Activated T-helper 1 cell treated with Interleukin-2 at 50 U/mL for 16 hours (primary cell): ENCODE measurements at places on chromosomes 11 and 22.

DNA sequence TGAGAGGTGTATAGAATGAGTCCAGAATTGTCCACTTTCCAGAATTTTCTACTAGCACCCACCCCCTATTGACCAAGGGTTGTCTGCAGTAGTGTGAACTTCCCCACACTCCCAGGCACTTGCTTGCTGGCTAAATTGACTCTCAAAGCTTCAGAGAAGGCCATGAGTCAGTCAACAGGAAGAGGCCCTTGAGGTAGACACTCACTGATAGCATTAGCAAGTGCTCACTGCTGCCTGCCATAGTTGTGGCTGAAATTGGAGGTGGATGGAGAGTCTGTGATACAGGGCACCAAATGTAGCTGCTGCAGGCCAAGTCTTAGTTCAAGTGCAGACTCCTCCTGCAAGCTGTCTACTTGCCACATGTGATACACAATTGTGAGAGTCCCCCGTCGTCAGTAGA, 156.8 kb downstream of the SPON1 start:
- DNase-seq = no peak

DNA sequence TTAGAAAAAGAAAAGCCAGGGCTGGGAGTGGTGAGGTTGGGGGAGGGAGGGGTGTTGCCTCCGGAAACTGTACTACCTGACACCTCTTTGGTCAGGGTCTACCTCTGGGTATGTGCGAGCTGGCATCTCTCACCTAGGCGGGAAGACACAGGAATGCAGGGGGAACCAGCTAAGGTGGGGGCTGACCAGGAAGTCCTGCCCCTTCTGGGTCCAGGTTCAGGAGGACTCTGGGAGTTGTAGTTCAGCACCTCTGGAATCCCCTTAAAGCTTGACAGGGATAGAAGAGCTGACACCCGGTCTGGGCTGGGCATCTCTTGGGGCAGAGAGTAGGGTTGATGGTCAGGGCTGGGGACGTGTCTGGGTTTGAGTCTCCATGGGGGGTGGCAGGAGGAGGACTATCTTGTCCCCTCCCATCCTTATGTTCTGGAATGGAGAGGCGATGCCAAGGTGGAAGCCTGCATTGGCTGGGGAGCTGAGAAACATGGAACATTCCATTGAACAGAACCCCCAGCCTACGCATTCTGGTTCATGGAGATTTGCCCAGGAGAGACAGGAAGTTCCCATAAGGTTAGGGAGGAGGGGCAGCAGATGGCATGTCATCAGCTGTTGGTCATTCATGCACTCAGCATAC, 2.1 kb upstream of the KIAA1671 start:
- DNase-seq = no peak

- peak; percentile 20 for DNase-seq
Observed at GRCh38 chr11:86182976-86183584, 61.5 kb upstream of the EED start.

DNA sequence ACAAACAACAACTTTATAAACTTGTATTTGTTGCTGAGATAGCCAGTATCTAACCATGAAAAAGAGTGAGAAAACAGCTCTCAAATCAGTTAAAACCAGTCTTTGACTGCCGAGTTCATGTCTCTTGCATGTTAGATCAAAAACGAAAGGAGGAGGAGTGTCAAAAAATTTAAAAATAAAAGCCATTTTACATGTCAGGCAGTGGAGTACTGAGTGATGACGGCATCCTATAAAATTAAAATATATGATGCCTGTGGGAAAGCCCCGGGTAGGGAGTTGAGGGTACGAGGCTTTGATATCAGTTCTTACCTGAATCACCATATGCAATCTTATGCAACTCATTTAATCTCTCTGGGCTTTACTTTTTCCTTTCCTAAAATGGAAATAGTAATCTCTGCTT, 117.3 kb downstream of the ETS1 start:
- no peak for DNase-seq

DNA sequence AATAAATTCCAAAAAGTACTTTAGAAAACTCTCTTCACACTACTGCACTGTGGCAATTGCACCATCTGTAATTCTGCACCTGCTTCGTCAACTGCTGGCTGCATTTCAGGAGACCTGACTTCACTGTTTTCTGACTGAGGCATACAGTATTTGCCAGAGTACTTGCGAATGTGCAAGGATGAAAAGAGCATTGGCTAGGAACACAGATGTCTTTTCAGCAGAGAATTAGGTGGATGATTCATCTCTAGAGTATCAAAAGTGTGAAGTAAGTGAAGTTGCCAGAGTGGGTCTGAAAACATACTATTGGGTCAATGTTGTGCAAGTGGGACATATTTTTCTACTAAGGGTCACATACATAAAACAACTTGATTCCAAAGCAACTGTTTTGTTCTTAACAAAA, 427.5 kb upstream of the CCDC90B start:
- DNase-seq = no peak

DNA sequence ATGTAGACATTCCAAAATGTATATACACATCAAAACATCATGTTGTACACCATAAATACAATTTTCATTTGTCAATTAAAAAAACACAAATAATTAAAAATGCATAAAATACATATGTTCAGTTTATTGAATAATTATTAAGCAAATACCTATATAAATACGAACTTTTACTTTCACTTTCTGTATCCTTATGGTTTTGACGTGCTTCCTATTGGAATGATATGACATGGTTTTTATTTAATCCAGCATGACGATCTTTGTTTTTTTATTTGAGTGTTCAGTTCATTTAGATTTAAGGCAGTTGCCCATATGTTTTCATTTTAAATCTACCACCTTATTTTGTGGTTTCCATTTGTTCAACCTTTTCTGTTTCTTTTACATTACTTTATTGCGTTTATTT, 198.3 kb upstream of the PLET1 start:
- DNase-seq = no peak

- no peak for DNase-seq
Observed at GRCh38 chr11:125874556-125875124, 12.8 kb upstream of the HYLS1 start.

DNA sequence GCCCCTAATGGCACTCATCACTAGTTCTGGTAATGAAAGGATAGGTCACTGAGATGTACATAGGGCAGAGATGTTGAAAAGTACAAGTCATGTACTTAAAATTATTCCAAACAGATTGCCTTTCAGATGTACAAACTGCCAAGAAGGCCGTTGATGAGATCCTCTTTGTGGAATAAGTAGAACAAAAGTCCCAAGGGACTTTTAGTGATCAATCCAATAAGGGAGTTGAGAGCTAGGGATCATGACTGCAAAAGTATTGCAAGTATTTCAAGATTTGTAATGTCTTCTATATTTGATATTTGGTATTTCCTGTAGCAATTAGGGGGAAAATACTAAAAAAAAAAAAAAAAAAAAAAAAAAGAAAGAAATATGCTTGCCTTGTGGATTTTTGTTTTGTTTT, 82.2 kb downstream of the ATG16L2 start:
- no peak for DNase-seq

GRCh38 chr22:37243402-37244113, 511 bp downstream of the RAC2 start:
- no peak for DNase-seq

- no peak for DNase-seq
Observed at GRCh38 chr11:7484645-7485044, 661 bp upstream of the OLFML1 start.

DNA sequence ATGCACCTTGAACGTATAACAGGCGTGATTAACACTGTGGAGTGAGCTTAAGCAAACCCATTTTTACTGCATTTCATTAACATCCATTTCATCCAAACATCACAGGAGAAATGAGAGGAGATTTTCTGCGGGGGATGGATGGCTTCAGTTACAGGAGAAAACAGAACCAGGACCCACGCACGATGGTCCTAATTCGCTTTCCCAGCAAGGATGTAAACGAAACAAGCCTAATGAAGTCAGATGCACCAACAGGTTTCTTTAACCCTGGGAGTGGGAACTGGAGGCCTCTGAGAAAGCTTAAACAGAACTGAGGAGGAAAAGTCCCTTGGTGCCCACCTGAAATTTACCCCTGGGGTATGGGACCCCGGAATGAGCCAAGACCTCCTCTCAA, 2.7 kb downstream of the CADM1 start:
- no peak for DNase-seq

DNA sequence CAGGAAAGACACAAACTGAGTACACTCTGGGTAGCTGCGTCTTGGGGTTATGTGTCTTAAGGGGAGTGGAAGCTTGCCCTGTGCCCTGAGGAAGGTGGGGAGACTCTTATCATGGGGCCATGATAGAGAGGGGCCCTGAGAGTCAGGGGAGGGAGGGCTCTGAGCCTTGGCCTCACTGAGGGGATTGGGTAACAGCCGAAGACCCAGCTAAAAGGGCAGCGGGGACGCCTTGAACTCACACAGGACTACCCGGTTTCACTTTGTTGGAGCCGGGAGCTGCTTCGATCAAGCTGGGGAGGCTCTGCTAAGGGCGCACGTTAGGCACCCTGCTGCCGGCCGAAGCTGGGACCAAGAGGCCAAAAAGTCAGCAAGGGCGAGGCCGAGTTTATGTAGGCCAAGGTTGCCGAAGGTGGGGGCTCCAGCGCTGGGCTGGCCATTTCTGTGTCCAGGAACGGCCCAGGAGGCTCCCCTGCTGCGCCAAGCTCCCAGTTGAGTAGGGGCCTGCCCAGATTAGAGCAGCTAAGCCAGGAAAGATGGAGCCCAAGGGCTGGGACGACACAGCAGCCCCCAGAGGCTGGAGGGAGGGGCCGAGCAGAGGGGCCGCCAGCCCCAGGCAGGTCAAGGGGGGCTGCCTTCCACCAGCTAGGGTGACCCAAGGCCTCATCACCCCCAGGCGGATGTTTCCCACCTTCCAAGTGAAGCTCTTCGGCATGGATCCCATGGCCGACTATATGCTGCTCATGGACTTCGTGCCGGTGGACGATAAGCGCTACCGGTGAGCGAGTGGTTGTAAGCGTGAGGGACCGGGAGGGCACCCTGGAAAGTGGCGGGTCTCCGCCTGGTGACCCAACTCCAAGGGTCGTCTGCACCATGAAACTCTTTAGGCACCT, 2.2 kb downstream of the TBX1 start:
- no peak for DNase-seq

GRCh38 chr11:68341557-68342458, 29.4 kb downstream of the LRP5 start:
- no peak for DNase-seq

DNA sequence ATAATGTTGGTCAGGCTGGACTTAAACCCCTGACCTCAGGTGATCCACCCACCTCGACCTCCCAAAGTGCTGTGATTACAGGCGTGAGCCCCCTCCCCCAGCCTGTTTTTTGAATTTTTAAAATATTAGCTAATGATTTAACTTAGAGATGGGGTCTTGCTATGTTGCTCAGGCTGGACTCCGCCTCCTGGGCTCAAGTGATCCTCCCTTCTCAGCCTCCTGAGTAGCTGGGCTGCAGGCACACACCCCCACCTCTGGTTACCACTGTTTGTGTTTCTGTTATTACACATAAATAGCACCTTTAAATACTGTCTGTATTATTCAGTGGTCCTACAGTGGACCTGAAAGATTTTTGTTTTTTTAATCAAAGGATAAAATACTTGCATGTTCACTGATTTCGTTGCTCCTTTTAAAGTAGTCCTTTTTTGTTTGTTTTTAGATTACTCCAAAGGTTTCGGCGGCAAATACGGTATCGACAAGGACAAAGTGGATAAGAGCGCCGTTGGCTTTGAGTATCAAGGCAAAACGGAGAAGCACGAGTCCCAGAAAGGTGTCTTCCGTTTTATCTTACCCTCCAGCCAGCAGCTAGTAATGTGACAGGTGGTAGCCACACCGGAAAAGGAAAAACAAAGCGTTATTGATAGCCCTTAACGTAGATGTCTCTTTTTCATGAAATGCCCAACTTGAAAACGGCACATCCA, 21.1 kb downstream of the CTTN start:
- no peak for DNase-seq

- no peak for DNase-seq
Observed at GRCh38 chr11:34002420-34002819, 49.1 kb upstream of the CAPRIN1 start.

DNA sequence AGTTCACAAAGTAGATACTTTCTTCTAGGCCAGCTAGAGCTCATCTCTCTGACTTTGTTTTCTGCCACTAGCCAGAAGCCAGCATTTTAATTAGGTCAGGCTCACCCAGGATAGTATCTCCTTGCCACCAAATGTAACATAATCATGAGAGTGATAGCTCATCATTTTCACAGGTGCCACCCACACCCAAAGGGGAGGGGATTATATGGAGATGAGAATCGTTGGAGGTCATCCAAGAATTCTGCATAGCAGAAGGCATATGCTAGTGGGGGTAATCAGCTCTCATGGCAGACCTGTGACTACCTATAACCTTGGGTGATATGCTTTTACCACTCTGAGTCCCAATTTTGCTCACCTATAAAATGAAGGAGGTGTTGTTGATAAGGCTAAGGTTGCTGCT, 523.0 kb downstream of the METTL15 start:
- DNase-seq = no peak

- no peak for DNase-seq
Observed at GRCh38 chr22:40703736-40704135, 24.5 kb downstream of the MCHR1 start.

DNA sequence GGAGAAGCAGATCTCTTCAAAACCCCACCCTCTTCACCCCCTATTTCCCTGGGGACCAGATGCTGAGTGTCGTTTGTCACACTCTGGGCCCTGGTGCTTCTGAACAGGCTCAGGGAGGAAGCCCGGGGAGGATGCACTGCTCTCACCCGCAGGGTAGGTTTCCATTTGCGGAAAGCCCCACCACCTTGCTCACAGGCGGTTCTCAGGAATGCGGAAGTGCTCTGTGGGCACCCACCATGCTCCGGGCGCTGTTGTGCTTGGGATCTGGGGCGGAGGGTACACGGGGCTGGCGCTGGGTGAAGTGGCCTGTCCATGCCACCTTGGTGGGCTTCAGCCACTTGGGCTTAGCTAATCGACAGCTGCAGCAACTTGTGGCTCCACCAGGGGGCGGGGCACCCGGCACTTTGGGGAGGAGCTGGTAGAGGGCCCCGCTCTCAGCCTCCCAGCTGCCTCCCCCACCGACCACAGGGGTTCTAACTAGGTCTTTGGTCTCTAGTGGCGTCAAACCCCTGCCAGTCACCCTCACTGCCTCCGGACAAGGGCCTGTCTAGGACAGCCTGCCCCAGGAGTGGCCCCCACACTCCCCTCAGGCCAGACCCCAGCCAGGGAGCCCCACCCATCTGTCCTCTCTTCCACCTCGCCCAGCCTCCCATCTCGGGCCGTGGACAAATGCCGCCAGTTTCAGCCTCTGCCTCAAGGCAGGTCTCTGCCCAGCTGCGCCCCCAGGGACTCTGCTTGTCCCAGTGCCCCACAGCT, 7.4 kb downstream of the NDUFV1 start:
- peak; percentile 71 for DNase-seq

GRCh38 chr11:128595221-128595620, 7.9 kb upstream of the ETS1 start:
- no peak for DNase-seq

DNA sequence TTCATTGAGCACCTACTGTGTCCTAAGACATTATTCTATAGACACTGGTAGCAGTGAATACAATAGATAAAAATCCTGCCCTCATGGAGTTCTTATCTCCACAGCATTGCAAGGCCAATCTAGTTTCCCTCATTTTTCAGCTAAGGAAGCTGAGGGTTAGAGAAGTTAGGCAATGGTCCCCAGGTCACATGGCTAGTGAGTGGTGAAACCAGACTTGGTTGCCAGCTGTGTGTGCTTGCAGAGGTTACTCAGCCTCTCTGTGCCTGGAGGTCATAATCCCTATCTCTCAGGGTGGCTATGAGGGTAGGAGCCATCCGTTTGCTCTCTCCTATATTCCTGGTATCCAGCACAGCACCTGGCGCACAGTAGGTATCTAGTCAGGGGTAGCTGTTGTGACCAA, 147.7 kb upstream of the SEZ6L start:
- no peak for DNase-seq
